NCI-H1105 treated with DMSO at 0.1 percent for 48 hours (cell line): ENCODE measurements at places on chromosomes 11 and 22.
A peak's percentile ranks its signal among the peaks of the same experiment; 100 is the strongest.

DNA sequence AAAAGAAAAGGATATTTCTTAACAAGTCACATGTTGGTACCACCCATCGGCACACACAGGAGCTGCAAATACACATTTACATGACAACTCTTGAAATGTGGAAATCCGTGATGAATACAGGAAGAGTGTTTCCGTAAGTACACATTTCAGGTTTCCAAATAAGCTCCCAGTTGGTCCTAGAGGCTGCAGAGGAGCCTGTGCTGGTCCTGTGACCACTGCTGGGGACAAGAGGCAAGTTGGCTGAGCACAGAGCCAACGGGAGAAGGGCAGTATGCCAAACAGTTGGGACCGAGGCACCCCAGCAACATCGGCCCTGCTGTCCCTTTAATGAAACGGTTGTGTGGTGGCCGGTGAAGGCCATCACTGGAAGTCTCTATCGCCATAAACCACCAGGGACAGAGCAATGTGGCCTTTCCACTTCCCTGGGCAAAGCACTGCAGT lies 38.5 kb upstream of the ARFGAP3 start:
- DNase-seq = no peak

DNA sequence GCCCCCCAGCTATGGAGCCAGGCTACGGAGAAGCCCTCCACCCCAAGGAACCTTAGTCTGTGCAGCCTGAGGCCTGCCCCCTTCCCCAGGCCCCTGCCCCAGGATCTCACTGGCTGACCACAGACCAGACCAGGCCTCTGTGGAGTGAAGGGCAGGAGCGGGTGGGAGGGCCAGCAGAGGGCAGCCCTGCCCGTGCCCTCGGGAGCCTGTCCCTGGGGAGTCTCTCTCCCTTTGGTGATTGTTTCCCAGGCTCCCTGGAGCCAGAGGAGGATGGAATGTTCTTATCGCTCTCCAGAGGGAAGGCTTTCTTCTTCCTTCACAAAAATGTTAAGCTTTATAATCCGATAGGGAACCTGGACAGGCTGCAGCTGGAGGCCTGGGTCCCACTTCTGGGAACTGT lies 455.3 kb downstream of the SOX6 start:
- no peak for DNase-seq

DNA sequence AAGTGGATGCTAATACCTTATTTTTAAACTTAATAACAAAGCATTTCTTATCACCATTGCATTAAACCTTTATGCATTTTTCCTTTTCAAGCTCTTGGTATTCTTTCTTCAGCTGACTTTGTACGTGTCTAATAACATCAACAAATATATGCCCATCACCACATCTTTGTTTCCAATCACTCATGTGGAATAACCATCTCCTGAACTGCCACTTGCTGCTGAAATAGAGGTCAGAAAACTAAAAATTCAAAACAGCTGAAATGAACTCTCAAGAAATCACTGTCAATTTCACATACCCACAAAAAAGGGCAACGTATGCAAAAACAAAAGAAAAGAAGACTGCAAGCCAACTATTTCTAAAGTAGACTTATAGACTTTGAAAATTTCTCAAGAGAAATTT lies 7.4 kb downstream of the MSANTD4 start:
- no peak for DNase-seq

GRCh38 chr22:17562906-17563870 lies at the start of gene SLC25A18:
Gene SLC25A18, plus strand, starts transcription at chr22:17563498. Its CDS starts 16,447 bp downstream, at chr22:17579945.
- DNase-seq = no peak

DNA sequence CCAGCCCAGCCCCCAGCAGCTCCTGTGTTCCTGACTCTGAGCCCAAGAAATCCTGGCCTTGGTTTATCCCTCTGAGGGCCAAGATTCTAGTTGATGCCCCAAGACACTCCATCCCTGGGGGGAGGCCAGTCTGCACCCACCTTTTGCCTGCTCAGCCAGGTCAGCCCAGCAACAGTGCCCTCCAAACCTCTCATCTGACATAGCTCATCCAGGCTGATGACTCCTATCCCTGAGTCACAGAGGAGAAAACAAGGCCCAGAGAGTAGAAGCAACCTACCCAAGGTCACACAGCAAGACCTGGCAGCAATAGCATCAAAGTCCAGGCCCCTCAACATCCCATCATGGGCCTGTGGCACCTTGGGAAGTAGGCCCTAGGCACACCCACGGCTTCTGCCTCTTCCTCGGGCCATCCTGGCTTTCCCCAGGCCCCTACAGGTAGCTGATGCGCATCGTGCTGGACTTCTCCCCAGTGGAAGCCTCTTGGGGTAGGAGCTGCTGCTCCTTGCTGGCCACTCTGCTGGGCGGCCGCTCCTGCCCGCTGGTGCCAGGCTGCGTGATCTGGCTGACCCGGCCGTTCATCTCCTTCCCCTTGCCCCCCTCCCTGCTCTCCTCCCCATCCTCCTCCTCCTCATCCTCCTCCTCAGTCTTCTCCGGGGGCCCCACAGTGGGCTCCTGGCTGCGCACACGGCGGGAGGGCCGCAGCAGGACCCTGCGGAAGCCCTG lies 6.0 kb downstream of the SSTR3 start:
- no peak for DNase-seq

DNA sequence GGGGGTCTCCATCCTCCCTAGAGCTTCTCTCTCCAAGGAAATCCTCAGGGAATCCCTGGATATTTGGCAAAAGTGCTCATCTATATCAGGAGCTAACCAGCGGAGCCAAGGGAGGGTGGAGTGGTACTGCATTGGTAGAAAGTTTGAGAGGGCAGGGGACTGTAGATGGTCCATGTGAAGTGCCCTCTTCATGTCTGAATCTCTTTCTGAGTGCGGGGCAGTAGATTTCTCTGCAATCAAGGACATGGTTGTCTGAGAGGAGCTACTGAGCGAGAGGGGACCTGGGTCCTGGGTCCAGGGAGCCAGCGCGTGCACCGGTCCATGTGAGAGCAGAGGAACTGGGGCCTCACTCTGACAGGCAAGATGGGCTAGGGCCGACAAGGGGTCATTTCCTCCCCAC lies 701 bp downstream of the DIXDC1 start:
- DNase-seq = no peak

DNA sequence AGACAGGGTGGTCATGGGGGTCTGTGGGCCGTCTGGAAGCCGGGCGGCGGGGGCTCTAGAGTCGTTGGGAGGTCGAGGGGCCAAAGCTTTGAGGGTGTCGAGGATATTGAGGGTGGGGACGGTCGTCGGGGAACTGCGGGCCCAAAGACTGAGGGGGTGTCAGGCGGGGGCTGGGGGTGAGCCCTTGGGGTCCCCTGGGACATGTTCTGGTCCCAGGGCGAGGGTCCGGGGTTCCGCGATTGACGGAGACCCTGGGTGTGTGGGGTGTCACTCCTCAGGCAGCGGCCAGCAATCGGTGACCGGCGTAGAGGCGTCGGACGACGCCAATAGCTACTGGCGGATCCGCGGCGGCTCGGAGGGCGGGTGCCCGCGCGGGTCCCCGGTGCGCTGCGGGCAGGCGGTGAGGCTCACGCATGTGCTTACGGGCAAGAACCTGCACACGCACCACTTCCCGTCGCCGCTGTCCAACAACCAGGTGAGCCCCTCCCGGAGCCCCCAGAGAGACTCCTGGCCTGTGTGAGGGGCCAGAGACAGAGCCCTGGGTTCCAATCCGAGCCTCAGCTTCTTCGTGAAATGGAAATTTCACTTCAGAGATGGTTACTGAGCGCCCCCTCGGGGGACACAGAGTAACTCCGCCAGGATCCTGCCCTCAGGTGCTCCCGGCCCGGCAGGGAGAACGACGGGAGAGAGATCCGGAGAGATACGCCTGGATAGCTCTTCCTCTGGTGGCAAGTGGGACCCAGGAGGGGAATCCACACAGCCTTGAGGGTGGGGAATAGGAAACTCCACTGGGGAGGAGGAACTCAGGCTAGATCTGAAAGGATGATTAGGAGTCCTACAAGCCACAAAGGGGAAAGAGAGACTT lies 714 bp downstream of the SDF2L1 start:
- DNase-seq = peak; percentile 61

DNA sequence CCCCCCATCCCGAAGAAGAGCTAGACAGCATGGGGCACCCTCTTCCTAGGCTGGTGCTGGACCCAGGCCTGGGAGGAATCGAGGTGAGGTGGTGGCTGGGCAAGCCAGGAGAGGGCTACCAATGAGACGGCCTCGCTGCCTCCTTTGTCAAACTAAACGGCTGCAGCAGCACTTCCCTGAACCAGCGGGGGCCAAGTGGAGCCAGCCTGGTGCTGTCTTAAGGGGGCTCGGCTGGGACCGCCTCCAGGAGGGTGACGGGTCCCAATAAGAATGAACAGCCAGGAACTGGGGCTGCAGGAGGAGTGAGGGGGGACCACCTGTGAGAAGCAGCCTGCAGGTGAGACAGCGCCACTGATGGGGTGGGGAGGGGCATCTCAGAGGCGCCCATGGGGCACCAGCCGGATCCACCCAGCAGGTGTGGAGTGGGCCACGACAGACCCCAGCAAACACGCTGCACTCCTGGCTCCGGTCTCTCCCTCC lies 17.1 kb downstream of the IFT27 start:
- DNase-seq = no peak

- DNase-seq = no peak
Measured at GRCh38 chr22:28207281-28208030, 288.4 kb upstream of the PITPNB start.

GRCh38 chr11:3074912-3075589 lies 17.8 kb upstream of the CARS1 start:
- peak; percentile 95 for DNase-seq

- DNase-seq = no peak
Measured at GRCh38 chr22:30118291-30118690, 38.0 kb downstream of the HORMAD2 start.

DNA sequence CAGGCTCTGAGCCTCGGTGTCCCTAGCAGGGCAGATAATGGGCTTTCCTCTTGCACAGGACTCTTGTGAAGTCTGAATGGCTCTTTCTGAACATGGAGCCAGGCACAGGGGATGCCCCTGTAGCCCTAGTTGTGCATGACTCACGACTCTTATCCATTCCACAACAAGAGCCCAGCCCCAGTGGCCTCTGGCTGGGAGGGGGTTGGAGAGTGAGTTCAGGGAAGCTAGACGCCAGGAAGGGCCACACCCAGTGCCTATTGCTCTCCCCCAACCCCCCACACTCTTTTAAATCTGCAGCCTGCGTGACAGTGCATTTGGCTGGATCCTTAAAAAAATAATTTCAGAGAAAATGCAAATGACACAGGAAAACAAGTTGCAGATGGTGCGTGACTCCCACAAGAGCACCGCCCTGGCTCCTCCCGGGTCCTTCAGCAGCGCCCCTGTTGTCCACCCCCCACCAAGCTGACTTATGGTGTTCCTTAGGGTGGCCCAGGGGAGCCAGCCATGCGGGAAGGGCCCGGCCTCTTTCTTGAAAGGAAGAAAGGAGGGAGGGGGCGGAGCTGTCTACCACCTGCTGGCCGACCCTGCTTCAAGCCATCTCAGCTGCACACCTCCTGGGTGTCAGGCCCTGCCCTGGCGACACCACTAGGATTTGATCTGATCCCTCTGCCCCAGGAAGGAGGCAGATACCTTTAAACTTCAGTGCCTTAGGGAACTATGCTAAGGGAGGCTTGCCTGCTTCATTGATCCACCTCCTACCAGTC lies 74.7 kb downstream of the MN1 start:
- DNase-seq = no peak

DNA sequence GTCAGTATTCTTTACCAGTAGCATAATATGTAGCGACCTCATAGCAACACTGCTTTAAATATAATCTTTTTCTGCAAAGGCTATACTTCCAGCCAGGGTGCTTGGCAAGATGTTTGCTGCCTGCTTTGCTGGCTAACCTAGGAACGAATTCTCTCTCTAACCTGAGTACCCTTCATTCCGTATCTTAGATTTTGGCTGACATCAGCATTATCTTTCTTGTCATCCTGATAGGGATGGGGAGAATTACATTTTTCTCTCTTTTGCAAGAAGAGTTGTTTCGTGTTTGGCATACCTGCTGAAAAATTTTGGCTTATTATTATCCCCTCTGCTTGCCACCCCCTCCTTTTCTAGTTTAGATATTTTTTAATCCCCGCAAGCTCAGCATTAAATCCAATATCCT lies 91.2 kb upstream of the CLMP start:
- no peak for DNase-seq

GRCh38 chr22:27475548-27475897 lies 326.0 kb downstream of the MN1 start:
- no peak for DNase-seq

DNA sequence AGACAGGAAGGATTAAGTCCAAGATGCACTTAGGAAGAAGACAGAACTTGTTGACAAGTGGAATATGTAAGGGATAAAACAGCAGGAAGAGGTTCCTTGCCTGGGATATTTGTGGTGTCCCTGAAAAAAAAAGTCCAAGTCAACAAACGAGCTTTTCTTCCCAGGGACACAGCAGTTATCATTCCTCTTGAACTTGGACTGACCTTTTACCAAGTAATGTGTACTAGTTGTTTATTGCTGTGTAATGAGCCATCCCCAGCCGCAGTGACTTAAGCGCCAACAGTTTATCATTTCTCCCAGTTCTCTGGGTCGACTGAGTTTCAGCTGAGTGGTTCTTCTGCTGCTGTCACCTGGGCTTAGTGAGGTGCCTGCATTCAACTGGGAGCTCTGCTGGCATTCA lies 37.0 kb downstream of the KREMEN1 start:
- no peak for DNase-seq

DNA sequence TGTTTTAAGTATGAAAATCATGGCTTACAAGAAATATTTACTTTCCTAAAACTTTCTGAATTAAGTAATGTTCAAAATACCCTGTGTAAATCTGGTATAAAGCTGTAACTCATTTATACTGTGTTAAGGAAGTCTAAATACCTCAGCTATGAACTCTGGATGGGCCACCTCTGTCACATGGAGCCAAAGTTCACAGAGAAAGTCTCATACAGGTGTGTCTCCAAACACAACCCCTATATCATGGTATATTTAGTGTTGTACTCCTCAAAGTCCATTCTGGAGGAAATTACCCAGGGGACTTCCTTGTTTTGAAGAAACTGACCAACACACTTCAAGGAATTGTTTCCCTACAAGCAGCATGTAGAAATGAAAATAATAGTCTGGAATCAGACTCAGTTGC lies 909.2 kb upstream of the TENM4 start:
- DNase-seq = no peak

DNA sequence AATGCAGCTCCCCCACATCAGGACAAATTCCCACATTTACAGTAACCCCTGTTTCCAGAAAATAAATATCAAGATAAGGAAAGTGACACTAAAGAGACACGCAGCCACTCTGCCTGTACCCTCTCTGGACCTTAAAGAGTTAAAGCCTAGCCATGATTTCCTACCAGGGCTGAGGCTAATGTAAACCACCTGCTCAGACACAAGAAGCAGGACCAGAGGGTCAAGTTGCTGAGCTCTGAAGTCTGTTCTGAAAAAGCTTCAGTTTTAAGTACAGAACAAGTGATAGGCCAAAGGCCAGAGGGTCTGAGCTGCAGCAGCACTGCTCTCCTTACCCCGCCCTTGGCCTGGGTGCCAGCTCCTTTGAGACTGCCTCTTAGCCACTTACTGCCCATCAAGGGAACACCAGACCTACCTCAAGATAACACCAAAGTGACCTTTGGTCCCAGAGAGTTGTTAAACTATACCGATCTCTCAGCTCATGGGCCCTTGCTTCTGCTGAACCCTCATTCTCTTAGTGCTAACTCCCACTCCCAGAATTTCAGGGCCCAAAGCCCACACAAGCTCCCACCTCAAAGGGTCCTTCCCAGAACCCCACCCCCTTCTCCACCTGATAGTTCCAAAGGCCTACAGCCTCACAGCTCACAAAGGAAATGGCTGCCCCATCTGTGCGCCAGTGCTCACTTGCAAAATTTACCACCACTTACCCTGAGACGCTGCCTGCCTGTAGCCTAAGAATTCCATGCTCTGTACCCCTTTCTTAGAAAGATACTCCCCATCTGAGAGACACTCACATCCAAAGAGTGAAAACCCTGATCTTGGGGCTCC lies 40.5 kb downstream of the IL18BP start:
- no peak for DNase-seq

- no peak for DNase-seq
Measured at GRCh38 chr11:46456269-46457001, 64.9 kb upstream of the CHRM4 start.
